ENCODE measurements at places on chromosomes 6 and 20. TPM values are rescaled to one million over a fixed set of nuclear protein-coding genes. Genes with fewer than 3 reads are reported as not detected.

The ULBP1 gene
- total RNA-seq, result not detected

The SGK2 gene
- 173 TPM for total RNA-seq

The CRISP2 gene
- not detected for total RNA-seq

The ZNF217 gene
- total RNA-seq, result 82.6 TPM

The SLC17A2 gene
- total RNA-seq, result not detected

- no peaks in the 10 kb centered on the region for H3K36me3 ChIP-seq
- peaks cover 15% of the 10 kb centered on the region for H3K4me1 ChIP-seq
- no peak overlapping the region for H3K4me3 ChIP-seq
- no peak for DNase-seq
- no peak overlapping the region for H3K27ac ChIP-seq
These were observed 96.6 kb downstream of the ZFAND3 start for GRCh38 chr6:37916149-37916548.

GRCh38 chr6:27838945-27839625 is 73.1 kb downstream of the OR2B2 start:
- peak; percentile 77 for DNase-seq
- no peaks in the 10 kb centered on the region for H3K27me3 ChIP-seq
- peak overlapping the region; percentile 97 for H3K27ac ChIP-seq
- H3K36me3 ChIP-seq, result no peaks in the 10 kb centered on the region
- H3K4me3 ChIP-seq, result peak overlapping the region; percentile 69
- H3K4me1 ChIP-seq, result peaks cover 7% of the 10 kb centered on the region

DNA sequence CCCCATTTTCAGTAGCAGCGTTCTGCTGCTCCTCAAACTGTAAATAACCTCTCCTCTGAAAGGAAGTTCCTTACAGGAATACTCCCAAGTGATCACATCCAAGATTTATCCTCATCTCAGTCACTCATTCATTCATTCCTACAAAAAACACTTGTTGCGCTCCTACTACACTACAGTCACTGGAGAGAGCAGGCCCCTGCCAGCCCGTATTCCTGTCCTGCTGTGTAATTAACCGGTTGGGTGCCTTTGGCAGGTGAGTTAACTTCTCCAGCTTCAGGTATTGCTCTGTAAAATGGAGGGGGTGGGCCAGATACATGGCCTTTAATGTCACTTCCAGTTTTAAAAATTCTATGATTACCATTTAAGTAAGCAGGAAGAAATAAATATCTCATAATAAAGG is 15.0 kb upstream of the ZBTB24 start:
- no peak overlapping the region for H3K4me3 ChIP-seq
- no peaks in the 10 kb centered on the region for H3K27me3 ChIP-seq
- DNase-seq, result no peak
- no peaks in the 10 kb centered on the region for H3K4me1 ChIP-seq

DNA sequence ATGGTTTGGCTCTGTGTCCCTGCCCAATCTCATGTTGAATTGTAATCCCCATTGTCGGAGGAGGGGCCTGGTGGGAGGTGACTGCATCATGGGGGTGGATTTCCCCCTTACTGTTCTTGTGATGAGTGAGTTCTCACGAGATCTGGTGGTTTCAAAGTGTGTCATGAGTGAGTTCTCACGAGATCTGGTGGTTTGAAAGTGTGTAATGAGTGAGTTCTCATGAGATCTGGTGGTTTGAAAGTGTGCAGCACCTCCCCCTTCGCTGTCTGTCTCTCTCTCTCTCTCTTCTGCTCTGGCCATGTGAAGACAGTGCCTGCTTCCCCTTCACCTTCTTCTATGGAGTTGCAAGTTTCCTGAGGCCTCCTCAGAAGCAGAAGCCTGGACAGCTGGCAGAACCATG is 87.6 kb downstream of the MYLK4 start:
- H3K4me3 ChIP-seq, result no peak overlapping the region
- no peaks in the 10 kb centered on the region for H3K27me3 ChIP-seq
- H3K4me1 ChIP-seq, result no peaks in the 10 kb centered on the region
- no peak overlapping the region for H3K27ac ChIP-seq

DNA sequence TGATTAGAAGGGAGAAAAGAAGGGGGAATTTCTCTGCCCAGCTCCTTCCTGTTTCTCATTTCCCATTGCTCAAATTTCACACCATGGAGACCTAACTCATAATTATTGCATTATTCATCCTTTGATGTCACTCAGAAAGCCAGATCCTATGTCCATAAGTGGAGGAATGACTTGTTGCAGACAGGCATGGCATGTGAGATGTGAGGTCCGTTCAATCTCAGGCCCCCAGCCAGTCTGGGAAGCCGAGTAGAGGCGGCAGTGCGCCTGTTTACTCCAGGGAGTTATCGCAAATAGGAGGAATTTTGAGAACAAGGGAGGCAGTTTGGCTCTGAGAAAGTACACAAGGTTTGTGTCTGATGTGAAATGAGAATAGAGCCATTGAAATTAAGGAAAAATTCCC is 26.9 kb upstream of the MOCS1 start:
- no peaks in the 10 kb centered on the region for H3K4me1 ChIP-seq
- no peak for DNase-seq
- H3K36me3 ChIP-seq, result no peaks in the 10 kb centered on the region

DNA sequence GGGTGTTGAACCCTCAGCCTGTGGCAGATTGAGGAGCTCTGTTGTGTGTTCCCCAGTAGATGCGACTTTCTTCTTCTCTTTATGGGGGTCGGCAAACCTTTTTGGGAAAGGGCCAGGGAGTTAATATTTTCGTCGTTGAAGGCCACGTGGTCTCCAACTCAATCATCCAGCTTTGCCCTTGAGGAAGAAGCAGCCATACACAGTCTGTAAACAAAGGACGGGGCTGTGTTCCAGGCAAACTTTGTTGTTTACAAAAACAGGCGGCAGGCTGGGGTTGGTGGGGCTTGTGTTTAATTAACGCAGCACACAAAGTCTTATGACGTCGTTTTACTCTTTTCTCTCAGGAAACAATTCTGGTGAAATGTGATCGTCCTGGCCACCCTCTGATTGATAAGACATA is 20.2 kb downstream of the KIF25 start:
- no peaks in the 10 kb centered on the region for H3K4me1 ChIP-seq
- H3K27ac ChIP-seq, result no peak overlapping the region
- no peak overlapping the region for H3K4me3 ChIP-seq

DNA sequence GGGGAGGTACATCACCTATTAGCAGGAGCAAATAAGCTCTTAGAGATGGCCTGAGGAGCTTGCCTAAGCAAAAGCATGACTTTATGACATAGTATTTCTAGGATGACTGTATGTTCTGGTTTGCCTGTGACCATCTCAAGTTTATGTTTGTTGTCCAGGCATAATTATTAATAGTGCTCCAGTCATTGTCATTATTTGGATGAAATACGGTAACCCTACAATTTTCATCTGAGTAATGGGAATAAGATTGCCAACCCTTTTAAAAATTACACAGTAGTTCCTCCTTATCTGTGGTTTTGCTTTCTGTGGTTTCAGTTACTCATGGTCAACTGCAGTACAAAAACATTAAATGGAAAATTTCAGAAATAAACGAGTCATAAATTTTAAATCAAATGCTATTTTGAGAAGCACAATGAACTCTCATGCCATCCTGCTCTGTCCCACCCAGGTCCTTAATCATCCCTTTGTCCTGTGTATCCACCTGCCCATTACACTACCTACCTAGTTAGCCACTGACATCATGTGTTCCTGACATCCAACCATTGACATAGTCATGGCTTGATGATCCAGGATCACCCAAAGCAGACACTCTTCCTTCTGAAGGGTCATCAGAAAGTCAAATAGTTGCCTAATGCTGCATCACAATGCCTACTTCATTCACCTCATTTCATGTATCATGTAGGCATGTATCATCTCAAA is 27.0 kb upstream of the TFB1M start:
- H3K27ac ChIP-seq, result no peak overlapping the region
- H3K4me3 ChIP-seq, result no peak overlapping the region
- no peaks in the 10 kb centered on the region for H3K36me3 ChIP-seq
- no peaks in the 10 kb centered on the region for H3K27me3 ChIP-seq

GRCh38 chr6:106186714-106187113 is 100.6 kb downstream of the PRDM1 start:
- DNase-seq, result no peak
- H3K36me3 ChIP-seq, result no peaks in the 10 kb centered on the region
- H3K27ac ChIP-seq, result no peak overlapping the region
- no peak overlapping the region for H3K4me3 ChIP-seq
- no peaks in the 10 kb centered on the region for H3K4me1 ChIP-seq

DNA sequence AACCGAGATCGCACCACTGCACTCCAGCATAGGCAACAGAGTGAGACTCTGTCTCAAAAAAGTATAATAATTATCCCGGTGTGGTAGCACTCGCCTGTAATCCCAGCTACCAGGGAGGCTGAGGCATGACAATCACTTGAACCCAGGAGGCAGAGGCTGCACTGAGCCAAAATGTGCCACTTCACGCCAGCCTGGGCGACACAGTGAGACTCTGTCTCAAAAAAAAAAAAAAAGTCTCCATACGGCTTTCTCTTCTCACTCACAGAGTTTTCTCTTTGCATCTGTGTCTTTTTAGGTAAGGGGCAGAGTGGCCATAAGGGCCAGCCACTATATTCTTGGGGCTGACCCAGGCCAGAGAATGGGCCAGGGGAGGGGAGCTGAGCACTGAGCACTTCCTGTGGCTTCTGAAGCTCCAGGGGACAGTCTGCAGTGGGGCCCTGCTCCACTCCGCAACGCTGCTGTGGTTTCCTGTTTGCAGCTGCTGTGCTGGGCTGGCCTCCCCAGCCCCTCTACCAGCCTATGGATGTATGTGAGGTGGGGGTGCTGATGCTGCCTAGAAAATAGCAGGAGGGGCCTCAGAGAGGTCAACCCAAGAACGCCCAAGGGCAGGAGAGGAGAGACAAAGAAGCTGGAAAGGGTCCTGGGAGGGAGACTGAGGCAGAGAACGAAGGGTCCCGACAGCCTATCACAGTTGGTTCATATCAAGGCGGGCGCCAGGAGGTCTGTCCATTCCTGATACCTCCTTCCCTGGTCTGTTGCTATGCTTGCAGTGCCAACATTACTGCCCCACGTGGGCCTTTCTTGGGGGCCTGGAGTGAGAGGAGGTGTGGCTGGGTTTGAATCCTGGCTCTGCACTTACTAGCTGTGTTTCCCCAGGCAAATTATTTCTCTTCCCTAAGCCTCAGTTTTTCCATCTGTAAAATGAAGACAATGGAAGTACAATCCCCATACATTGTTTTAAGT is 16.0 kb downstream of the SLA2 start:
- H3K27me3 ChIP-seq, result no peaks in the 10 kb centered on the region
- H3K4me3 ChIP-seq, result no peak overlapping the region
- H3K27ac ChIP-seq, result no peak overlapping the region
- no peaks in the 10 kb centered on the region for H3K36me3 ChIP-seq

- H3K4me3 ChIP-seq, result no peak overlapping the region
- DNase-seq, result peak; percentile 88
- H3K27me3 ChIP-seq, result no peaks in the 10 kb centered on the region
- no peak overlapping the region for H3K27ac ChIP-seq
These were observed 104.9 kb downstream of the GJA10 start for GRCh38 chr6:89999154-89999553.

DNA sequence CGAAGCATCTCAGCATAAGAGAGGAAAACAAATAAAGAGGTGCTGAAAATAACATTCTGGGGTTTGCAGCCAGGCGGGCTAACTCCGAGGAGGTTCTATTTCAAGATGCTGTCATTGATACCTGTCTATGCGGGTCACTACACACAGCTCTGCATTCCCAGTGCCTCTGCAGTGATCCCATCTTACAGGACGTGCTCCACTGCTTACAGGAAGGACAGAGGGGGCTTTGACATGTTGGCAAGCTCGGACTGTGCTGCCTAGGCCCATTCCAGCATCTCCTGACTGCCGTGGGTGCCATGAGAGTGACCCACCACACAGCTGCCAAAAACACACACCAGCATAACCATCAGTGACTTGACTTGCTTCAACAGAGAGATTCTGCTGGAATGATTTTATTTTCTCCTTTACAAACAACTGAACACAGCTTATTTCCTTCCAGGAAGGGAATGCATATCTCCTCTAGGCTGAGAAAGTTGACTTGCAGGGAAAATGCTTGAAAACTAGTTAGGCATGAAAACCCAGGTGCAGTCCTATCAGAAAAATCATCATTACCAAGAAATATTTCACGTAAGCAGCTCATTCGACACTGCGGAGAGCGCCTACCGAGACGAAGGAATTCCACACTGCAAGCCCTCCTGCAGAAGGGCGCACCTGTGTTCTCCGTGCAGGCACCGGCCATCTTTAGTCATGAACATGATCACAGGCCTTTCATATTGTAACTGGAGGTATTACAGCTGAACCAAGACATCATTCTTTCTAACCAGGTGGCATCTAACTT is 62.5 kb downstream of the RAMACL start:
- no peak overlapping the region for H3K27ac ChIP-seq
- DNase-seq, result no peak
- no peaks in the 10 kb centered on the region for H3K4me1 ChIP-seq
- H3K4me3 ChIP-seq, result no peak overlapping the region

DNA sequence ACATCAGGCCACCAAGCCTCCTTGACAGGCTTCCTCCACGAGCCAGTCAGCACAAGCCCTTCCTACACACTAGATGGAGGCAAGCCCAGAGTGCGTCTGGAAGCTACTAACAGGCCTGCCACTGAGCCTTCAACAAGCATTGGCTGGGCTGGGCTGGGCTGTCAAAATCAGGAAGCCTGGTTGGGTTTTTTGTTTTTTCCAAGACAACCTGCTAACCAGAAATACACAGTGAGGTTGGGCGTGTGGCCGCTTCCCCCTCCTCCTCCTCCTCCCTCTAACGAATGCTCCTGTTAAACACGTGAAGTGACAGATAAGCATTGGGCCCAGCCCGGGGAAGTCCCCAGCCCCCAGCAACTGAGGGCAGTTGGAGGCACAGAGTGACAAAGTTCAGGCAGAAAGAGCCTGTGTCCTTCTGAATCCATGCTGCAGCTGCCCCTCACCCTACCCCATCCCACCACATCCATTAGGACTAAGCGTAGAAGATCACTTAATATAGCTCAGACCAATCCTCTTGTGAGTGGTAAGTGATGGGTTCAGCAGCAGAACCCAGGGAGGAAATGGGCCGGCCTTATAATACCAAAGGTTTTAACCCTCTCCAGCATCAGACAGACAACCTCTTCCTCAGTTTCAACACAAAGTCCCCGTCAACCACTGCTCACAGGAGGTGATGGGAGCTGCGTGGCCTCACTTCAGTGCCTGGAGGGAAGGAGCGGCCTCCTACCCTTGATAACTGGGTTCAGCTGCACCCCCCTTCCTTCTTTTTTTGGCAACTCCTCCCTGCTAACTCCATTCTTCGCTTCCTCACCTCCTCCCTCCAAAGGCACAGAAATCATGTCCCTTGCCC is 1.1 kb downstream of the NFATC2 start:
- no peaks in the 10 kb centered on the region for H3K27me3 ChIP-seq
- peak overlapping the region; percentile 60 for H3K4me3 ChIP-seq
- H3K36me3 ChIP-seq, result no peaks in the 10 kb centered on the region

GRCh38 chr6:126075335-126076071 is 89.2 kb downstream of the TRMT11 start:
- no peak overlapping the region for H3K27ac ChIP-seq
- H3K27me3 ChIP-seq, result no peaks in the 10 kb centered on the region
- H3K36me3 ChIP-seq, result no peaks in the 10 kb centered on the region
- H3K4me1 ChIP-seq, result no peaks in the 10 kb centered on the region
- DNase-seq, result no peak

- H3K27me3 ChIP-seq, result peaks cover 13% of the 10 kb centered on the region
- no peak overlapping the region for H3K27ac ChIP-seq
These were observed 24.1 kb downstream of the CFAP61 start for GRCh38 chr20:20076297-20077065.

Measured in transverse colon (tissue), 4 donors.